Left renal cortex interstitium (tissue), 4 donors: ENCODE measurements at places on chromosomes 3 and 15. TPM values are rescaled to one million over a fixed set of nuclear protein-coding genes. Genes with fewer than 3 reads are reported as not detected.

The ITIH4 gene
- polyA plus RNA-seq = 10.7 TPM

The PAK2 gene
- 84.0 TPM for polyA plus RNA-seq

The CADPS gene
- polyA plus RNA-seq = 1.2 TPM

The TLE3 gene
- 51.6 TPM for polyA plus RNA-seq
